Foreskin melanocyte (primary cell): ENCODE measurements at places on chromosomes 12 and 14.

GRCh38 chr12:6074979-6075585 is 49.4 kb downstream of the VWF start:
- DNase-seq: no peak

DNA sequence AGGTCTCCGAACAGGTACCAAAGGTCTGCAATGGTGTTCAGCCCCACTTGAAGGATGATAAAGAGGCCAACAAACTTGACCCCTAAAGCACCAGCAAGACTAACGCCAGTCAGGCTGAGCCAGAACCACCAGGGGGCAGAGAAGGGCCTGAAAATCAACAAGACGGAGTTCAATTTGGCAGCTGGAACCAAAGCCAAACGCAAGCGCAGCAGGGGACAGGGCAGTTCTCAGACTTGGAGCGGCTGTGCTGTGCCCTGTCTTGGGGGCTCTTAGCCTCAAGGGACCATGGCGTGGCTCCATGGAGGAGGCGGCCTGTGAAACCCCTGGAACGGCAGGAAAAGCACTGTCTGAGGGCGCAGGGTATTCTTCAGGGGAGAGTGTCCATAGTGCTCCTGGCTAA is 19.6 kb downstream of the POMT2 start:
- peak; percentile 72 for DNase-seq

DNA sequence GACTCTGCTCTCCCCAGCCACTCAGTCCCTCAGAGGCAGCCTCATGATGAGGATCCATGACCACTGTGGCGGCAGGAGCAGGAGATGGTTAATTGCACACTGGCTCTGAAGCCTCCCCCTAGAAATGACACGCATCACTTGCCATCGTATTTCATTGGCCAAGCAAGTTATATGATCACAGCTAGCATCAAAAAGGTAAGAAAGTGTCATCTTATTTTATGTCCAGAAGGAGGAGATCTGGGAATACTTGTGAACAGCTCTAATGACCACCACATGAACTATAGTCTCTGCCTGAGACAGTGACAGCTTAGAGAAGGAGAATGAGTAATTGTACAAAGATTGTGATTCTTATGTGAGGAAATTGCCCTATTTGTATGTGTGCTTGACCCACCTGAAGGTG is 363.4 kb downstream of the NUAK1 start:
- DNase-seq: peak; percentile 29

DNA sequence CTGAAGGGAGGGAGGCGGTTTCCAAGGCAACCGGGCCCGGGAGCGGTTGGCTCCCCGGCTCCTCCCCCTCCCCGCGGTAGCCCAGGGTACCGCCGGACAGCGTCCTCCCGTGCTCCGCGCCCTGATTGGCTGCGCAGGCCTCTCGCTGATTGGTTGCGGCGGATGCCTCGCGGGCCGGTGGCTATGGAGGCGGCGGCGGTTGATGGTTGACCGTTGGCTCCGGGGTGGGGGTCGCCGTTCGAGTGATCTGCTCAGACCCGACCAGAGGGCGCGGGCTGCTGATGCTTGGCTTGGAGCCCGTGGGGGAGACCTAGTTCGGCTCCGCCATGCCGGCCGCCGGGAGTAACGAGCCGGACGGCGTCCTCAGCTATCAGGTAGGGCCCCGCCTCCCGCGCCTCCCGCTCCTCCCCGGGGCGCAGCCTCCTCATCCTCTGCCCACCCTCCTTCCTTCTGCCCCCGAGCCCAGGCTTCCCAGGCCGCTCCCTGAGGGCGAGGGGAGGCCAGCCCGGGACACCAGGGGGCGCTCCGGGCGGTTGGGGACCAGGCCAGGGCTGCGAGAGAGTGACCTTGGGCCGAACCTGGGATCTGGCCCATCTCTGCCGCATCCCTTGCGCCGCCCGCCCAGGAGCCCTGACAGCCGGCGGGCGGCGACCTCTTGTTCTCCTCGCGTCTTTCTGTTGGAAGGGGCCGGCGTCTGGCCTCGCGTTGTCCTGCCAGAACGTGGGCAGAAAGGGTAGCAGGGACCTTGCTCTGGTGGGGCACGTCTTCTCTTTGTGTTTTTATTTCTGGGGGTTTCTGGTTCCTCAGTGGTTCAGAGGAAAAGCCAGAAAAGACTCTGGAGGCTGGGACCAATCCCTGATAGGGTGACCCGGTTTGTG is at the start of gene SLC4A8:
Gene SLC4A8 (plus strand): TSS at position 170 of the 878 bp plus-strand sequence. CDS start 157 bp downstream, at position 327.
- peak; percentile 49 for DNase-seq

DNA sequence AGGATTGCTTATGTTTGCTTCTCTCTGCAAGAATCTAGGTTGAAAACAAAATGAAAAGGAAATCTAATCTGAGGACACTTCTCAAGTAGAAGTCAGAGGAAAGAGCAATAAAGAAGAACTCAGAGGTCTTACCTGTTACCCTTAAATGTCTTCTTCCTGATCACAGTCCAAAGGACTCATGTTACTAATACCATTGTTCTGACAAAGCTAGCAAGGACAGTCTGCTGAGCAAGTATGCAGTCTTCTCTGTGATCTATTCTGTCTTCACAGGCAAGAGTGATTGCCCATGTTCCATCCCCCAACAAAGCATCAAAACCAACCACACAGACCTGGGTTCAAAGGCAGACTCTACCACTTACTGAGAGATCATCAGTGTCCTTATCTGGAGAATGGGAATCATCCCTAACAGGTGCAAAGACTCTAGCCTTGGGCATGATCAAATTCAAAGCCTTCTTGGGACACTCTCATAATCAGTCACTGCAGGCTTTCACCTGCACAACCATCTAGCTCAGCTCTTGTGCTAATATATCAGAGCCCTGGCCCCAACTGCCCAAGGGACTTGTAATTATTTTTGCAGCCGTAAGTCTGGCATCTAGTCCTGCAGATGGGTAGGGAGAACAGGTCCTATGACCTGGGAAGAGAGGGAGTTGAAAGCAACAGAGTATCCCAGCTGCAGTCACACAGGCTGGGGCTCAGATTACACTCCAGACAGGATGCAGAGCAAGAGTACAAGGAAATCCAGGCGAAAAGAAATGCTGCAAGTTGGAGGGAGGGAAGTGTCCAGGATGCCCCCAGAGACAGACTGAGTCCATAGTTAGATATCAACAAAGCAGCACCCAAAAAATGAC is 97.9 kb upstream of the NUDT4 start:
- DNase-seq: no peak

- no peak for DNase-seq
Measured at GRCh38 chr12:99130808-99131553, 485.9 kb downstream of the APAF1 start.

DNA sequence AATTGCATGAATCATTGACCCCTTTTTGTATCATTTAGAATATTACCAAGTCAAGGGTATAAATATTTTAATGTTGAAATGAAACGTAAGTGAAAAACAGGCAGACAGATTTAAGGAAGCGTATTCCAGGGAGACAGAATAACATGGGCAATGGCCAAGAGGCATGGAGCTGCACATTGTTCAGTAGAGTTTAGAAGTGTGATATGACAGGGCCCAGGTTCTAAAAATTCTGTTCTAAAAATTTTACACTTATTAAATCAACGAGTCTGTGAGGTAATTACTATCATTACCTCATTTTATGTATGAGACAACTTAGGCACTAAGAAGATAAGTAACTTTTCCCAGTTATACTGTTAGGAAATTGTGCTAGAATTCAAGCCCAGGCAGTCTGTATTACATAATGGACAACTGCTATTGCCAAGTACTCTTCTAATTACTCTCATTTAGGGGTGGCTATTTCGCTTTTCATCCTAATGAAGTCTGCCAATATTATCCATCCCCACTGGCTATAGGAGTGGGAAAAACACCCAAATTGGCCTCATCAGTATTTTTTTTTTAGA is 103.2 kb upstream of the NAV3 start:
- DNase-seq: no peak

DNA sequence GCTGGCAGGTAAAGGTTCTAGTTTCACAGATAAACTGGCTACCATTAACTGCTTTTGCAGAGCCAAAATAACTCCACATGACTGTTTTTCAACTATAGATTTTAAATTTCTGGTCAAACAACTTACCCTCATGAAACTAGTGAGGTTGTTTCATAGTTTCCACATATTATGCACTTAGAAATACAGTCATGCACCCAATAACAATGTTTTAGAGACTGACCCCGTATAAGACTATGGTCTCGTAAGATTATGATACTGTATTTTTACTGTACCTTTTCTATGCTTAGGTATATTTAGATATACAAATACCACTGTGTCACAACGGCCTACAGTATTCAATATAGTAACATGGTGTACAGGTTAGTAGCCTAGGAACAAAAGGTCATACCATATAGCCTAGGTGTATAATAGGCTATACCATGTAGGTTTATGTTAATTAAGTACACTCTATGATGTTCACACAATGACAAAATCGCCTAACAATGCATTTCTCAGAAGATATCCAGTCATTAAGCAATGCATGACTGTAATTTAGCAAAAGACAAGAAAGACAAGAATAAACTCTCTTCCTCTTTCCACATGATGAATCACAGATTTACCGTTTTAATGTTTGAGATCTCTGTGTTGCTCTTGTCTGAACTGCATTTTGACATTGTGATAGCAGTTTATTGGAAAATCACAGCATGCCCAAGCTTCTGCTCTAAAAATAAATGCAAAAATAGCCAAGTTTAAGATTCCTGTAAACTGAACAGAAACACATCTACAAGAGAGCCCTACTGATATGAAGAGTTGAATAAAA is 17.1 kb downstream of the DICER1 start:
- DNase-seq: peak; percentile 80

DNA sequence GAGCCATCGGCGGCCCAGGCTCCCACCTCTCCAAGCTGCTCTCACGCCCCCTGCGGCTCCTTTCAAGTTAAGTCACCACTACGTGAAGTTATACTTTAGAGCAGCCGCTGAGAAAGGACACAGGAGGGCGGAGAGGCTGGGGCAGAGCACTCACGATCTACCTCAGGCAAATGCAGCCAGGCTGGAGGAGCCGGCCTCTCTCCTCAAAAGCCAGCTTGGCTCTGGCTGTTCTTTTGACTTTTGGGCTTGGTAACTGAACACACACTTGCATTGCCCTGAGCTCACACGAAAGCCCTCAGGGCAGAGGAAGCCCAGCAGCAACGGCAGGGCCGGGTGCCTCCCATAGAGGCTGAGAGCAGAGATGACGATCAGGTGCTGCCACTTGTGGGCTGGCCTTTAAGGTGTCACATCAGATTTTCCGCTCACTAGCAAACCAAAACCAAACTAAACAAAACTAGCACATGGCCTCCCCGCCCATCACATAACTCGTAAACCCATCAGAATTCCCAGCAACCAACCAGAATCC is 75.2 kb downstream of the PITPNM2 start:
- no peak for DNase-seq

DNA sequence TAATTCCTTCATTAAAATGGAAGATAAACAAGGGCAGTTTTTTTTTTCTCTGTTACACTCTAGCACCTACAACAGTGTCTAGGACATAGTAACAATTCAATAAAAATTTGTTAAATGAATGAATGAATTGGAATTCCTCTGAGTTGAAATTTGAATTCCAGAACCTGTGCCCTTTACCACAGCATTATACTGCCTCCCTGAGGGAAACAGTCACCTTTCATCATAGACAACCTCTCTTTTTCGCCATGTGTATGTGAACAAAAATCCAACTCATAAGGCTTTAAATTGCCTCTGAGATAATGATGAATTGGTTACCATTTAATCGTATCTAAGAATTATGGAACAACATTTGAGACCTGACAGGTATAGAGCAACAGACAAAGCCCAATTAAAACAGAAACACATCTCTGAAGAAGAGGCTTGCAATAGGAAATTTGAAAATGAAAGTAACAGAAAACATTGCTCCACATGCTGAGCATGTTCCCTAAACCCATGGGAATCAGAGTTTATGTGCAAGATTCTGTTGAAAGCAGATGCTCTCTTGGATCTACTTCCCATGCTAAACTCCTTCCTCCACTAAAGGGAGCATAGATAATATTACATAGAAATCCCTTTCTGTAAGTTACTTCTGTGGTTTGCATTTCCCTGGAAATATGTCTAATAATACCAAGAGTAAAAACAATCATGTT is 657.8 kb downstream of the GALC start:
- DNase-seq: no peak

GRCh38 chr14:51701951-51702350 is 50.2 kb downstream of the FRMD6 start:
- peak; percentile 68 for DNase-seq

DNA sequence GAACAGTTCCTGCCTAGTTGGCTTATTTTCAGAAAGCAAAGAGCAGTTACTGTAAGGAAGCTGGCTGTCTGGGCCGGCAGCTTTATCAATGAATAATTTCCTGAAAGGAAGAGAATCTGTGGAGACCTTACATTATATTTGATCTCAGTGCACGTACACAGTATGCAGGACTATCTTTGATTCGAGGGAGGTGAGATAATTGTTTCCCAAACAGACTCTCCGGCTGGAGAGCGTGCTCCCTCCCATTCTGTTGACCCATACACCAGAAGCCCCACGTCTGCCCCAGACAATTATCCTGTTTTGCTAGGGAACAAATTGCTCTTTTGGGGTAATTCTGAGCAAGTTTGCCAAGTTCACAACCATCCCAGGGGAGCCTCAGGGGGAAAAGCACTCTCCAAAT is 1115.0 kb downstream of the VRK1 start:
- DNase-seq: no peak

GRCh38 chr12:112017041-112017440 is 3.8 kb downstream of the ERP29 start:
- no peak for DNase-seq

DNA sequence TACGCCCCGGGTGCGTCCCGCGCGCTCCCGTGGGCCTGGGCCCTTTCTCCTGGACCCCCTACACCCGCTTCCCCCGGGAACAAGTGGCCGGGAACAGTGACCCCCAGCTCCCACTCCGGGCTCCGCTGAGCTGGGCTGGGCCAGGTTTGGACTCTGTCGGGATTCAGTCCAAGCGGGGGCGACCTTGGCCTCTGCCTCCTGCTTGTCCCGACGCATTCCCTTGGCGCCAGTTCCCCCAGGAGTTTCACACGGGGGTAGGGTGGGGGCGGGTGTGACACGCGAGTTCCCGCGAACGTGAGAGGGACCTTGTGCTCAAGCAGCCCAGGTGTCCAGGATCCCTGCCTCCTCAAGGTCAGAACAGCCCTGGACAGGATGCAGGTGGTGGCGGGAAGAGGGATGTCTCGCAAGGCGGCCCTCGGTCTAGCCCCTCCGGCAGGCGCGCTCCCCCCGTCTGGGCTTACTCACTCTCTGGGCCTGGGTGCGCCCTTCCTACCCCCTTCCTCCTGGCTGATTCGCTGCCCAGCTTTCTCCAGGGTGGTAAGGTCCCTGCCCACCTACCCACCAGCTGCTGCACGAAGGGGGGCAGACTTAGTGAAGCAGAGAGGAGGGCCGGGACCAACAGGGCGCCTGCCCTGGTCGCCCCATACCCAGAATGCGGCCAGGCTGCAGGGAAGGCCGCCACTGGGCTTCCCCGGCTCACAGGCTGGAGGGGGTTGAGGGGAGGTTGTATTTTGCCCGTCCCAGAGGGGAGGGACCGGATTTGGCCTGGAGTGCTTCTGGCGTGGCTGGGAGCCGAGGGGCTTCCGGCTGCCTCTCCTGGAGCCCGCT is 862 bp downstream of the CRIP2 start:
- DNase-seq: peak; percentile 49

- no peak for DNase-seq
Measured at GRCh38 chr12:130813949-130814348, 25.1 kb downstream of the STX2 start.

- no peak for DNase-seq
Measured at GRCh38 chr14:32738206-32738871, 200.3 kb upstream of the NPAS3 start.

- no peak for DNase-seq
Measured at GRCh38 chr14:54267172-54267571, 129.6 kb upstream of the CDKN3 start.

GRCh38 chr14:101200008-101200649 is 296.6 kb upstream of the RTL1 start:
- no peak for DNase-seq
